ENCODE measurements at places on chromosomes 6 and 20.

GRCh38 chr20:46304361-46304760, 3.9 kb downstream of the CDH22 start:
- no peak for DNase-seq

DNA sequence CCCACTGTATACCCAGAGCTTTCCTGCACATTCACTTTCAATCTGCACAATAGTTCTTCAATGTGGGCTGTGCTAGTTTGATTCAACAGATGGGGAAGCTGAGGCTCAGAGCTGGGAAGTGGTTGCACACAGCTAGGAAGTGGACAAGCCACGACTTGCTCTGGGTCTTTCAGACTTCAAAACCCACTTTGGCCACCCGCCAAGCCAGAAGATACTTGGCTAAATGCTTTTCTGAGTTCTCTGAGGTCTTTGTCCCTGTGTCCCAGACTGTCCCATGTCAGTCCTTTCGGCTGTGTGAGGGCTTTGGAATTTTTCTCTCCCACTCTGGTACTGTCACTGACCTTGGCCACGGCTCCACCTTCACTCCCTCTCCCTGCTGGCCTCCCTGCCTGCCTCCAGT, 10.6 kb downstream of the PDYN start:
- DNase-seq, result no peak

DNA sequence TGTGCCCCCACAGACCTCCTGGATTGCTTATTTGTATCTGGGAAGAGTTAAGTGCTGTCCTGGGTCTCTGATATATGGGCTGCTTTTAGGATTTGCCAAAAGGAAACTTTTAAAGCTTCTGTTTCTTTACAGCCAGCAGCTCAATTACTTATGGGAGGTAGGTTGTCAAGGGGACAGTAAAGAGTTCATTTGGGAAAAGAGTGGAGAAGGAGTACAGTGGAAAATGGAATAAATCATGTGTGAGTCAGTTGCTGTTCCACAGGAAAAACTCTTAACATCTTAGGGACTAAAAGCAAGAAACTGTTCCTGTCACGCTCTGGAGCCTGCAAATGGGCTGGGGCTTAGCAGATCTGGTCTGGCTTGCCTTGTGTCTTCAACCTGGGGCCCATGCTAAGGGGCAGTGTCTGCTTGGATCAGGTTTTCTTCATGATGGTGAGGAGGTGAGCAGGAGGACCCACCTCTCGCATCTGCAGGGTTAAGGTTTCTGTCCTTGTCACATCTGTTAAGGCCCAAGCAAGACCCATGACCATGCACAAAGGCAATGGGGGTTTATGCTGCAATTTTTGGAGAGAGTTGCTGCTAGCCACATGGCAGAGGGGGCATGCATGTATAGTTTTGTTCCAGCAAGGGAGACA, 8.7 kb upstream of the CST1 start:
- DNase-seq, result no peak

GRCh38 chr20:44271915-44272663, 25.0 kb downstream of the GDAP1L1 start:
- DNase-seq, result no peak

GRCh38 chr20:60209048-60209447, 250.8 kb downstream of the CDH26 start:
- no peak for DNase-seq

DNA sequence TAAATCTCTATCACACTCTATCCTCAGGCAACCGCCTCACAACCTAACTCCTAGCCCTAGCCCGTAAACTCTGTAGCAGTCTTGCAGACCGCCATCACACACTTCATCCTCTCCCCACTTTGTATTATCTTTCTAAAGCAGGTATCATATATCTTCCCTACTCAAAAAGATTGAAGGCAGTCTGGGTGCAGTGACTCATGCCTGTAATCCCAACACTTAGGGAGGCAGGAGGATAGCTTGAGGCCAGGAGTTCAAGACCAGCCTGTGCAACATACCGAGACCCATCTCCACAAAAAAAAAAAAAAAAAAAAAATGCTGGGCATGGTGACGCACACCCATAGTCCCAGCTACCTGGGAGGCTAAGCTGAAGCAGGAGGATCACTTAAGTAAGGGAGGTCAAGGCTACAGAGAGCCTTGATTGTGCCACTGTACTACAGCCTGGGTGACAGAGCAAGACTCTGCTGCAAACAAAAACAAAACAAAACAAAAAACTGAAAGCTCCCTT, 22.9 kb downstream of the RANBP9 start:
- no peak for DNase-seq

GRCh38 chr6:168541307-168541706, 100.3 kb downstream of the SMOC2 start:
- DNase-seq, result no peak

DNA sequence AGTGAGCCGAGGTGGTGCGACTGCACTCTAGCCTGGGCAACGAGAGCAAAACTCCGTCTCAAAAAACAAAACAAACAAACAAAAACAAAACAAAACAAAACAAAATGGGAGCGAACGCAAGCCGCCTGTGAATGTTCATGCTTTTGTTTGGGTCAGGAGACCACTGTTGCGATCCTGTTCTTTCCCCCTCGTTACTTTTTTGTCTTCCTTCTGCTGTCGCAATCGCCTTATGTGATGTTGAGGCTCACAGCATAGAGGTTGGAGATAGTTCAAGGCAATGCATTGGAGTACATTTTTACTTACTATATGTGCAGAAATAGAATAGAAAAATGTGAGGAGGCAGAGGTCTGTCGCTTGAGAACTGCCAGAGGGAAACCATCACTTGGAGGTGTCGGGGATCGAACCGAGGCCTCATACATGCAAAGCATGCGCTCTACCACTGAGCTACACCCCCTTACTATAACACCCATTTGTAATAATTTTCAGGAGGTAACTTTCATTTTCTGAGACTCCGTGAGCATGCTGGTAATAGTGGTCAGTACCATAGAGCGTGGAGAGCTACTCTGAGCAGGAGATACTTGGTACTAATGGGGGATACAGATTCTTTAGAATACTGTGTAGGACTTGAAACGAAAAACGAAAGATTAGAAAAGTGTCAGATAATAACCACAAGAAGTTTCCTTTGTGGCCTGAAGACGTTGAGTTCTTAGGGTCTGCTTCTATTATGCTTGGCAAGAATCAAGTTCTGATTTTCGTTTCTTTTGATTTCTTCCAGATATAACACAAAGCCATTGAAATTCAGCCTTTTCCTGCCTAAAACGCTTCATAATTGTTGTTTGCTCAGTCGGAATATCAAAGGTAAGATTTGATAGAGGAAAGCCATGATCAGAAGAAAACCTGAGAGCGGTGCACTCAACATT, 121.1 kb downstream of the TRIM27 start:
- DNase-seq, result no peak

DNA sequence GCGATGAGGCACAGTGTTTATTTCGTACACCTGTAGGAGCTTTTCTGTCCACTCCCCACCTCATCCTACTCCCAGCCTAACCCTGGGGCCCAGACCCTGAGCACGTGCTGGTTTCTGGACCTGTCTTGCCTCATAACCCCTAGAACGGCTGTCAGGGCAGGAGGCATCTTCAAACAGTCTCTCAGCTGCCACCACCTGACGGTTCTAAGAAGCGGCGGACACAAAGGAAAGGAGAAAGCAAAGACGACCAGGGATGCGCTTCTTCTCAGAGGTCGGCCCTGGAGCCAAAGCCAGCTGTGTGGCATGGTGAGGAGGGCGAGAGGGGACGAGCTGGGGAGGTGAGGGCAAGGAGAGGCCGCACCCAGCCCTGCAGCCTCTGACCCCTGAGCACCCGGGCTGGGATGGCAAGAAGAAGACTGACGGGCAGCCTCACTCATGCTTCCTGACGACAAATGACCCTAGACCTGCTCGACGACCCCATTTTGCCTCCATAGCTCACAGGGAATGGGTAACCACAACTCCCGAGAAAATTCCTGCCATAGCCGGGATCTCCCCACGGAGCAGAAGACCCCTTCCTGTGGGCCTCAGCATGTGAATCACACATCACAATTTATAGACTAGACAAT, 62.1 kb downstream of the WDR27 start:
- DNase-seq, result no peak

- DNase-seq, result no peak
These were observed 86.2 kb upstream of the NFATC2 start for GRCh38 chr20:51628533-51629398.

DNA sequence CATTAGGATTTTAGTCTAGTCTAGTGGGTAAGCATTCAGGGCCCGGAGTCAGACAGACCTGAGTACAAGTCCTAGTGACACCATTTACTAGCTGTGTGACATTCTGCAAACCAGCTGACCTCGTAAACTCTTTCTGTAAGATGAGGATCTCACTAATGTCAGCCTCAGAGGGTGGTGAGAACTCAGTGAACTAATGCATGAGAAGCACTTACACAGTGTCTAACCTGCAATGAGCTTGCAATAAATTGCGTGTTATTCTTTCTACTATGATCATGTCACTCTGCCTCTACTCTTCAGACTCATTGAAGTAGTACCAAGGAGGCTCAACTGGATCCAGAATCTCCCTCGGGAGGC, 41.1 kb upstream of the ZNF831 start:
- DNase-seq, result no peak

- no peak for DNase-seq
These were observed 4.4 kb downstream of the TRMT6 start for GRCh38 chr20:5945963-5946362.
